ENCODE measurements at places on chromosomes 7 and 10.

- DNase-seq: no peak
Measured at GRCh38 chr10:73840403-73841060, 29.1 kb upstream of the NDST2 start.

GRCh38 chr7:157046681-157047080 lies 36.2 kb upstream of the MNX1 start:
- no peak for DNase-seq

- no peak for DNase-seq
Measured at GRCh38 chr10:75061709-75062505, 49.5 kb upstream of the SAMD8 start.

DNA sequence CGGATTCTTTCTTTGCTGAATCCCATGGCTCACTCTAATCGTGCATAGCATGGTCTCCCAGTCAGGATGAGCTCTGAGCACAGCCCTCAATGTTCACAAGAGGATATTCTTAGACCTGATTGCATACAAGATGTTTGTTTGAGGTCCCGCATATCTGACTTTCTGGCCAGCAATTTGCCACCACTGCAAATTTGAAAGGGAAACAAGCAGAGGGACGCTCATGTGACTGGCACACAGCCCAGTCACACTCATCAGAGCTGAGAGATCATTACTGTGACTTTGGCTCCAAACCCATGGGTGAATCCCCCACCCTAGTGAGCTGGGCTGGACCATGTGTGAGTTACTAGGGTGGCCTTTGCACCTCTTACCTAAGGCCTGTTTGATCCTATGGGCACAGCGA lies 9.9 kb downstream of the TAS2R41 start:
- no peak for DNase-seq

- no peak for DNase-seq
Measured at GRCh38 chr7:1920266-1920681, 250.2 kb downstream of the ELFN1 start.

DNA sequence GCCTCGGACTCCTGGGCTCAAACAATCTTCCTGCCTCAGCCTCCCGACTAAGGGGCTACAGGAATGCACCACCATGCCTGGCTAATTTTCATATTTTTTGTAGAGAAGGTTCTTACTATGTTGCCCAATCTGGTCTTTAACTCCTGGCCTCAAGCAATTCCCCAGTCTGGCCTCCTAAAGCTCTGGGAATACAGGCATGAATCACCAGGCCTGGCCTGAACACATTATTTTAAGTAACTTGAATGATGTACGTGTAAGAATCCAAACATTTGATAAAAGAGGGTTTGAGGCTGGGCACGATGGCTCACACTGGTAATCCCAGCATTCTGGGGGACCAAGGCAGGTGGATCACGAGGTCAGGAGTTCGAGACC lies 13.0 kb upstream of the BAMBI start:
- no peak for DNase-seq
